ENCODE measurements at places on chromosomes 2 and 18. TPM values are rescaled to one million over a fixed set of nuclear protein-coding genes. Genes with fewer than 3 reads are reported as not detected.

PSTPIP2 gene
- 7.1 TPM for total RNA-seq

IL36A gene
- total RNA-seq: not detected

MEP1B gene
- total RNA-seq: not detected

PROKR1 gene
- 0.16 TPM for total RNA-seq

RND3 gene
- 49.7 TPM for total RNA-seq

UPP2 gene
- total RNA-seq: not detected

SOX11 gene
- total RNA-seq: 201 TPM

ASXL3 gene
- total RNA-seq: 18.2 TPM

SLC14A1 gene
- total RNA-seq: not detected

EPHA4 gene
- total RNA-seq: 108 TPM

NDC80 gene
- 52.1 TPM for total RNA-seq

SGPP2 gene
- total RNA-seq: not detected

DNA sequence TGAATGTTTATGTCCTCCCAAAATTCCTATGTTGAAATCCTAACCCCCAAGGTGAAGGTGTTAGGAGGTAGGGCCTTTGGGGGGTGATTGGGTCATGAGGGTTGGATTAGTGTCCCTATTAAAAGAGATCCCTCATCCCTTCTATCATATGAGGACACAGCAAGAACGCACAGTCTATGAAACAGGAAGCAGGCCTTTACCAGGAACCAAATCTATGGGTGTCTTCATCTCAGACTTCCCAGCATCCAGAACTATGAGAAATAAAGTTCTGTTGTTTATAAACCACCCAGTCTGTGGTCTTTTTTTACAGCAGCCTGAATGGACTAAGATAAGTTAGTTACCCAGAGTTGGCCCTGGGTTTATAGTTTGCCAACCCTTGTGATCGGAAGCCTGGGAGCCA, 153.1 kb downstream of the INO80D start:
- no peak for DNase-seq

- DNase-seq: no peak
These were observed 95.2 kb upstream of the HS6ST1 start for GRCh38 chr2:128413718-128414341.

GRCh38 chr2:155815275-155815674, 517.2 kb downstream of the NR4A2 start:
- no peak for DNase-seq

- DNase-seq: no peak
These were observed 169.8 kb downstream of the THSD7B start for GRCh38 chr2:136935119-136935518.

DNA sequence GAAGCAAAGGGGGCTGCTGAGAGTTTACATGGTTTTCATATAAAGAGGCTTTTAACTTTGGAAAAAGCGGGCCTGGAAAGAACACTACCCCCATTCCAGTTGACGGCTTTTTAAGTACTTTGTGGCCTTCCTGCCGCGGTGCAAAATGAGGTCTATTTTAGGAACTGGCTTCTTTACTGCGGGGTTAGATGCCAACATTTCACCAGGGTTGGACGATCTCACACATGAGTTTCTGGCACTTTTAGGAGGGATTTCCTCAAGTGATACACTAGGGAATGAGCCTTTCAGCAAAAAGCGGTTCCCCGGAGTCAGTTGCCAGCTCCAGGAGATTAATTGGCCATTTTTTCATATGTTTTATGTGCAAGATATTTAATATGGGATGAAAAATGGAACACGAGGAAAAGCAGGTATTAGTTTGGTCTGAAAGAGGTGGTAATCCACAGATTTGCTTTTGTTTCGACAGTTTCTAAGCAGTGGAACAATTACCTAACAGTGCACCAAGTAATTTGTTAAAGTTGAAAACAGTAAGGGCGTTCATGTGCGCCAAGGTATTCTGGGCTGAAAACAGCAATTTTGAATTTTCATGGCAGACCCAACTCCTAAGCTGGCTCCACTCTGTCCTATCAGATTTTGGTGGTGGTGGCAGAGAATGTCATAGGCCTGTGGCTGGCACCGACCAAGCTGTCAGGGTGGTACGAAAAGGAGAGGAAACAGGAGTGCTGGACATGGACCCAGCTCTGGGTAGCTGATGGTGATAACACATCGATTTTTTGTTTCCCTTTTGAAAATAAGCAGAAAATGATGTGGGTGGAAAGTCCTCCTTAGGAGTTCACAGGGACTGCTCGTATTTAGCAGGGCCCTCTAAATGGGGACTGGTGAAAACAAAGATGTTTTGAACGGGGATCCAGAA, 55.6 kb upstream of the FZD5 start:
- DNase-seq: no peak

DNA sequence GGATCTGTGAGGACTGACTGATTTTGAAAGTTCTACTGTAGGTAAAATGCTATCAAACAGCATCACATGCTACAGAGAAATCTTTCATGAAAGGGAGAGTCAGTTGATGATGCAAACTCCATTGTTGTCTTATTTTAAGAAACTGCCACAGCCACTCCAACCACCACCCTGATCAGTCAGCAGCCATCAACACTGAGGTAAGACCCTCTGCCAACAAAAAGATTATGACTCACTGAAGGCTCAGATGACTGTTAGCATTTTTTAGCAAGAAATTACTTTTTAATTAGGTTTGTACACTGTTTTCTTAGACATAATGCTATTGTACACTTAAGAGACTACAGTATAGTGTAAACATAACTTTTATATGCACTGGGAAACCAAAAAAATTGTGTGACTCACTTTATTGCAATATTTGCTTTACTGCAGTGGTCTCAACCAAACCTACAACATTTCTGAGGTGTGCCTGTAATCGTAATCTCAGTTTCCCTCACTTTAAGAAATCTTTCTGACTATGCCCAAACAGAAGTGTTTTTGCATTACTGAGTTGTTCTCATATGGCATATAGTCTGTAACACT, 42.8 kb downstream of the METTL8 start:
- no peak for DNase-seq

DNA sequence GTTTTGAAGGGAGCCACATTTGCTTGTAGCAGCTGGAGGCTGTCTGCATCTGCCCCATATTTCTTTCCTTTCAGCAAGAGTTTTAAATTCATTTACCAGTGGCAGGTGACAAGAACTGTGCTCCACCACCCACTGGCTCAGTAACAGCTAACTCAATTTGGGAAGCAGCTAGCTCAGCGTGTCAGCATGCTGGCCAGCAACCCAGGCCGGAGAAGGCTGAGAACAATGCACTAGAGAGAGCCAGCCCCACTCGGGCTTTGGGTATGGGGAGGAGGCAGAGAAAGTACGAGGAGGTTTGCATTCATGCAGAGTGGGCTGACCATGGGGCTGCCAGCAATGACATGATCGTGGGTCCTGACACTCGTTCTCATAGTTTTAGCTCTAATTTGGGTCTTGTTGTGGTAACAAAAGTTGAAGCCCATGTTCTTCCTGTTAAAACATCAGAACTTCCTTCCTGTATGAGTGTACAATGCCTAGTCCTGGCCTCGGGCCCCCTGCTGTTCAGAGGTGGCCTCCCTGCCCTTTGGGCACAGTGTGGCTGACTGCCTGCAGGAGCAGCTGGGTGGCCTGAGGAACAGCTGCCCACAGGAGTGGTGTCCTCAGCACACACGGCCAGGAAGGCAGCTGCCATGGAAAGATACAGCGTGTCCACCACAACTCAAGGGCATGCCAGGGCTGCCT, 23.0 kb downstream of the CDC42EP3 start:
- DNase-seq: no peak

DNA sequence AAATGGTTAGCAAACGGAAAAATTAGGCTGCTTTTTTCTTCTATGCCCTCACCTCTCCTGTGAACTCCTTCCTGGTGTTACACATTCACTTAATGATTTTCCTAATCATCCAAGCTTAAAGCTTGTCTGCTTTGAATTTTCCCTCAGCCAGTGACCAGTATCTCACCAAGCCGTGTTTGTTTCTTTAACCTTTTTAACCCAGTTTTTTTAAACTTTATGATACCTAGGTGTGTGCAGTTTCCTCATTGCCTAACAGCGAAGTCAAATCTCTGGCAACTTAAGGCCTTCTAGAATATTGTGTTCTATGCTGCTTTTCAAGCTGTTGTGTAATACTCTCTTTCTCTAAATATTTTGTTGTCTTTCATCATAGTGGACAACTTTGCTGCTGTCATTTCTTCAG, 113.0 kb downstream of the PIK3C3 start:
- no peak for DNase-seq

GRCh38 chr2:2184549-2185249, 146.4 kb downstream of the MYT1L start:
- no peak for DNase-seq

- no peak for DNase-seq
These were observed 82.4 kb downstream of the GFPT1 start for GRCh38 chr2:69304656-69305055.

GRCh38 chr2:203870481-203870880, 2.9 kb downstream of the CTLA4 start:
- DNase-seq: no peak

- no peak for DNase-seq
These were observed 90.2 kb upstream of the DNAJC10 start for GRCh38 chr2:182625814-182626213.

GRCh38 chr2:62467475-62468321, 38.3 kb downstream of the TMEM17 start:
- no peak for DNase-seq

- peak; percentile 75 for DNase-seq
These were observed 25.0 kb downstream of the SPEG start for GRCh38 chr2:219459460-219460311.

GRCh38 chr2:666441-666840, 10.8 kb downstream of the TMEM18 start:
- no peak for DNase-seq

- DNase-seq: no peak
These were observed 133.8 kb upstream of the NRXN1 start for GRCh38 chr2:51165534-51166260.

GRCh38 chr18:29594493-29594892, 1417.6 kb upstream of the CDH2 start:
- no peak for DNase-seq

DNA sequence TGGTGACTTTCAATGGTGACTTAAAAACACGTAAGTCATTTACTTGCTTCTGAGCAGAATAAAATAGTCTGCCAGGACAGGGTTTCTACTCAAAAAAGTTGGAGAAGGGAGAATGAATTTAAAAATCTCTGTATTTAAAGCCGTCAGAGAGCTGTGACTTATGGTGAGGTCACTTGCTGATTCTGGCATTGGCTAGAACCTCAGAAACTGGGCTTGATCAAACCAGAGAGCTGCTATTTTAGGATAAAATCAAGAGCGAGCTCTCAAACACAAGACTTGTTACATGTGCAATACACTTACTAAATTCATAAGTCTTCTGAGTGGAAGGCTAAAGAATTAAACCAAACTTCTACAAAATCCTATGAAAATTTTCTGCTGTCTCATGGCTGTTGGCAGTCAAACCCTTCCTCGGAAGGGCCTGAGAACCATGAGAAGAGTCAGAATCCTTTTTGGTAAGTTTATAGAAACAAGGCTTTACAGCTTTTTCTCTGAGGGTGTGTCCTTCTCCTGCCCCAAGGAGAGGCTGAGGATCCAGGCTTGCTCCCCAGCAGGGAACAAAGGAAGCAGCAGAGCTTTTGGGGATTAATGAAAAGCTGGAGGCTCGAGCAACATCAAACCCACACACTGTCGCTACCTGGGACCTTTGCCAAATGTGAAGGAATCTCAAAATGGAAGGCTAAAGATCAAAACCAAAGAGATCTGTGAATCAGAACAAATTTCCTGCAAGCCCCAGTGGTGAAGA, 816.4 kb downstream of the SOCS6 start:
- DNase-seq: no peak

DNA sequence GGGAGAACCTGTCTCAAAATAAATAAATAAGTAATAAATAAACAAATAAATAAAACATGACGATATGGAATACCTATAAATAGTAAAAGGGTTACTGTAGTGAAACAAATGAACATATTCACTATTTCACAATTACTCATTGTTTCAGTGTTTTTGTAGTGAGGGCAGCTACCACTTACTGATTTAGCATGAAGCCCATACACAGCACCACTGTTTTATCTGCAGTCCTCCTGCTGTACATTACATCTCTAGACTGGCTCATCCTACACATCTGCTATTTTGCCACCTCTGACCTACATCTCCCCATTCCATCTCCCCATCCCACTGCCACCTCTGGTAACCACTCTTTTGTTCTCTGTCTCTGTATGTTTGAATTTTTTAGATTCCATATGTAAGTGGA, 332.7 kb upstream of the SMIM21 start:
- DNase-seq: no peak

GRCh38 chr18:22084547-22084946, 84.8 kb upstream of the GATA6 start:
- no peak for DNase-seq

DNA sequence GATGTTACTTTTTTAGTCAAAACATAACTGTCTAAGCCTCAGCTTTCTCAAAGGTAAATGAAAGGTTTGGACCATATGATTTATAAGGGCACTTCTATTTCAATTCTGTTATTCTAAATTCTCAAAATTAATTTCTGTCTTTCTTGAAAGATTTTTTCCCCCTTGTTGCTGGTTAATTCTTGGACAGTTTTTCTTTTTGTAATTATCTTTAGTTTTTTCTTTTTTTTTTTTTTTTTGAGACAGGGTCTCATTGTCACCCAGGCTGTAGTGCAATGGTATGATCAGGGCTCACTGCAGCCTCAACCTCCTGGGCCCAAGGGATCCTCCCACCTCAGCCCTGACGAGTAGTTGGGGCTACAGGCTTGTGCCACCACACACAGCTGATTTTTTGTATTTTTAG, 121.0 kb upstream of the MYO3B start:
- DNase-seq: no peak

- no peak for DNase-seq
These were observed 148.3 kb upstream of the SRD5A2 start for GRCh38 chr2:31729065-31729439.

GRCh38 chr2:85444629-85445172, 26.2 kb downstream of the SH2D6 start:
- no peak for DNase-seq

- no peak for DNase-seq
These were observed 62.4 kb downstream of the NCAPH start for GRCh38 chr2:96397756-96398530.

DNA sequence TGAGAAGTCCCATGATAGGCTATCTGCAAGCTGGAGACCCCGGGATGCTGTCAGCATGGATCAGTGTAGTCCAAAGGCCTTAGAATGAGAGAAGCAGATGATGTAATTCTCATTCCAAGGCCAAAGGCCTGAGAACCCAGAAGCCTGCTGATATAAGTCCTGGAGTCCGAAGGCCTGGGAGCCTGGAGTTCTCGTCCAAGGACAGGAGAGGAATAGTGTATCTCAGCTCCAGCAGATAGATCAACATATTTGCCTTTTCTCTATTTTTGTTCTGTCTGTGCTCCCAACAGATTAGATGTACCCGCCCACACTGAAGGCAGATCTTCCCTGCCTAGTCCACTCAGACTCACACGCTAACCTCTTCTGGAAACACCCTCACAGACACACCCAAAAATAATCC, 454.9 kb upstream of the CHAC2 start:
- no peak for DNase-seq

Measured in neural crest cell (in vitro differentiated cells).